NCI-H146 (cell line): ENCODE measurements at places on chromosomes 2 and 18.
A peak's percentile ranks its signal among the peaks of the same experiment; 100 is the strongest.

GRCh38 chr2:176395273-176395854 lies 126.1 kb downstream of the MTX2 start:
- DNase-seq: no peak

- DNase-seq: no peak
These were observed 765 bp upstream of the LHCGR start for GRCh38 chr2:48756289-48756688.

GRCh38 chr2:20622731-20623130 lies 28.2 kb downstream of the HS1BP3 start:
- DNase-seq: no peak

DNA sequence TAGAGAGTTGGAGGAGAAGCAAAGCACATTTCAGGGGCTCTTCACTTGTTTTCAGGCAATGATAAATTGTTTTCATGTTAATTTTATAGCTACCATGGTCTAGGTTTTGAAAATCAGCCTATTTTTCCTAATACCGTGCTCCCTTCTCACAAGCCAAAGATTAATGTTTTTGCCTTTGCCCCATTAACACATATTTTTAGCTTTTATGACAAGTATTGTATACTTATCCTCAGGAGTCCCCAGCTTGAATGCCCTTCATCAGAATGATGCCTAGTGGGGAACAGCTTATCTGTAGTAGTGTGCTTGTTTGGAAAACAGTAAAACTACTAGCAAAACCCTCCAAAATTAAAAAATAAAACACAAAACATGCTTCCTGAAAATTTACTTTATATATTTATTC lies 194.0 kb downstream of the LNPK start:
- no peak for DNase-seq

- no peak for DNase-seq
These were observed 1603.8 kb upstream of the ZEB2 start for GRCh38 chr2:146123714-146124113.

DNA sequence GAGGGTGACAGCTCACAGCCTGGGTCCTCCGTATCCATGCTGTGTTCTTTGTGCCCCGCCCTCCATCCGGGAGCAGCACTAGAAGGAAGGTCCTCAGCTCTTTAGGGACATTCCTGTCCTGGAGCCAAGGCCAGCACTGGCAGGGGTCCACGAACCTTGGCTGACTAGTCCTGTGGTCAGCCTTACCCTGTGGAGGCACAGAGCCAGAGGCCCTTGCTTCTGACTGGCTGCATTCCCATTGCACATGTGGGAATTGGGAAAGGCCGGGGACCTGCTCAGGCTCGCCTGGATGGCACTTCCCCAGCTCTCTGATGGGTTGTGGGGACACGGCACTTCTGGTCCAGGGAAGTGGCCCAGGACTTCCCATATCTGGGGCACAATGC lies 24.9 kb upstream of the RHOB start:
- DNase-seq: no peak

DNA sequence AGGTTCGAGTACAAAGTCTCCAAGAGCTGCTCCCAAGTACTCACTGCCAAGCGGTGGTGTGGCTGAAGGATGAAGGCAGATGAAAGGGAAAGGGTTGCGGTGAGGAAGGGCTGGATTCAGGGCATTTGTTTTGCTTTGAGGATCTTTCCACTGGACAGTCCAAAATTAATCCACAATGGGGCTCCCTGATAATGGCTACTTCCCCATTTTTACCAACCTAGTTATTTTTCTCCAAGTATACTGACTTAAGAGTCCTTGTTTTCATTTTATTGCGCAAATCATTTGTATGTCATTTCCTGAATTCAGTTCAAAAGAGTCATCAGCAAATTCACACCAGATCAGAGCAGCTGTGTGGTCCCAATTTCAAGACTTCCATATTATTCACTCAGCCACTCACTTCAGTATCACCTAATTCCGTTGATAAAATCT lies 464 bp upstream of the SESTD1 start:
- DNase-seq: no peak

GRCh38 chr18:79185648-79186047 lies 116.5 kb downstream of the ATP9B start:
- peak; percentile 72 for DNase-seq

DNA sequence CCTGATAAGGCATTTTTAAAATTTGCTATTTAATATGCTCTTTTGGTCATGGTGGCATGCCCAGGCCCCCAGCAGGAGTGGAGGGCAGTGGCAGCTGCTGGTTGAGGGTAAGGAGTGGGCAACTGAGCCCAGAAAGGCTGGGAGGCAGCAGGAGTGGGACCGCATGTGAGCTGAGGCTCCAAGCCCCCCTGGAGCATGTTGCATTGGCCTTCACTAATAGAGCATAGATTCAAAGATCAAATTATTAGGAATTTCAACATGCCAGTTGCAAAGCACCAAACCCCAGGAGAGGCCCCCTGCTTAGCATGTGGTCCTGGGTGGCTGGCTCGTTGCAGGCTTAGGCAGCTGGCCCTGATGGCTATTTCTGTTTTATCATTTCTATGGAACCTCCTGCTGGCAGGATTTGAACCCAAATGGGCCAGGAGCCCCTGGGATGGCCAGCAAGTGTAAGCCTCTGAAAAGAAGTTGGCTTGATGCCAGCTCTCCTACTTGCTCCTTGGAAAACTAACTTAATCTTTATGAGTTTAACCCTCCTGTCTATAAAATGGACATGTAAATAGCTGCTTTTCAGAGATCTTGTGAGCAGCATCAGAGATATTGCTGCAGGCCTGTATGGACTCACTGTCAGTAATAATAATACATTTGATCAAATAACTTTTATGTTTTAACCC lies 42.1 kb upstream of the TMEM131 start:
- peak; percentile 11 for DNase-seq

DNA sequence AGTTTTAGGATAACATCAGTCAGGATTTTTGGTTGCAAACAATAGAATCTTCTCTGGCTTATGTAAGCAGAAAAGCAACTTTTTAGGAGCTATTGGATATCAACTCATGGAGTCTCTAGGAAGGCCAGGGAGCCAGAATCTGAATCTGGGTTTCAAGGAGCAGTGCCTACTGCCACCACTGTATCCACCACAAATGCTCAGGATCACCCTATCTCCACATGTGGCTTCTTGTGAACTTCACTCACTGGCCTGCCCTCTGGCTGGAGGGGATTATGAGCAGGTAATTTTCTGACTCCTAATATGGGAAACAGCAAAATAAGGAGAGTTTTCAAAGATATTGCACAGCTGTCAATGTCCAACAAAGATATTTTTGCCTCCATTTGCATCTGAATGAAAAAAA lies 142.9 kb downstream of the PKP4 start:
- DNase-seq: no peak

DNA sequence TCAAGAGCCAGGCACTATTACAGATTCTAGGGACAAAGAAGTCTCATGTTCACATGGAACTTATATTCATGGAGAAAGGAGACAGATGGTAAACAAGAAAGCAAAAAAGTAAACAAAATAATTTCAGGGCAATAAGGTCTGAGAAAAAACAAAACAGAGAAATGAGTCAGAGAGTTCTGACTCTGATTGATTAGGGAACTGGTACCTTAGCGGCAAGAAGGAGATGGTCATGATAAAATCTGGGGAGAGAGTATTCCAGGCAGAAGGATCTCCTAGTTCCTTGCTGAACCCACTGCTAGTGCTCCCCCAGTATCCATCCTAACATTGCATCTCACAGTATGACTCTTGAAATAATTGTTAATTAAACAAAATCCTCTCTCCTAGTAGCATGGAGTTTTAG lies 161.8 kb upstream of the KLF7 start:
- DNase-seq: no peak

DNA sequence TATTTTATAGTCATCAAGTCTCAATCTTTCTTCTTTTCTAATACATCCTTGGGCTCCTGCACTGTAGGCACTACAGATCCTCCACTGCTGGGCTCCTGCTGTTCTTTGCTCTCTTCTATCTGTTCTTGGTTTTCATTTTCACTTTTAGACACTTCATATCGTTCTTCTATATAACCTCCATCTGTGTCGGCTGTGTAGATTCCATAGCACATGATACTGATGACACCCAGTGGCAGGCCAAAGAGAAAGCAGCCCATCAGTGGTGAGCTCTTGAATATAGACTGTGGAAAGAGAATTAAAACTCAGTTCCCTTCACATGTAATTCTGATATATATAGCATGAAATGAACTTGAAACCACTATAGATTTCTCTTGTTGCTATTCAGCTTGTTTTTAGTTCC lies 38.0 kb downstream of the TMX3 start:
- DNase-seq: no peak

DNA sequence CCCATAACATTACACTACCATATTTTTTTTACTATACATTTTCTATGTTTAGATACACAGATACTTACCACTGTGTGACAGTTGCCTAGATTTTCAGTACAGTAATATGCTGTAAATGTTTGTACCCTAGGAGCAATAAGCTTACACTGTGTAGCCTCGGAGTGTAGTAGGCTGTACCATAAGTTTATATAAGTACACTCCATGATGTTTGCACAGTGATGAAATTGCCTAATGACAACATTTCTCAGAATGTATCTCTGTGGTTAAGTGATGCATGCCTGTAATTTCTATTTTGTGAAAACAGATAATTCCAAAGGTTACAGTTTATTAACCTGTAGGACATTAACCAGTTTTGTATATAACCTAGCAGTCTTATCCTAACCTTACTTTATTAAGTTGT lies 128.1 kb upstream of the RBMS1 start:
- DNase-seq: no peak

GRCh38 chr2:33168922-33169321 lies 222.2 kb downstream of the LTBP1 start:
- DNase-seq: no peak

- DNase-seq: no peak
These were observed 801.8 kb downstream of the CCDC85A start for GRCh38 chr2:56985609-56986008.

GRCh38 chr2:234571620-234572407 lies 74.9 kb upstream of the ARL4C start:
- DNase-seq: no peak

DNA sequence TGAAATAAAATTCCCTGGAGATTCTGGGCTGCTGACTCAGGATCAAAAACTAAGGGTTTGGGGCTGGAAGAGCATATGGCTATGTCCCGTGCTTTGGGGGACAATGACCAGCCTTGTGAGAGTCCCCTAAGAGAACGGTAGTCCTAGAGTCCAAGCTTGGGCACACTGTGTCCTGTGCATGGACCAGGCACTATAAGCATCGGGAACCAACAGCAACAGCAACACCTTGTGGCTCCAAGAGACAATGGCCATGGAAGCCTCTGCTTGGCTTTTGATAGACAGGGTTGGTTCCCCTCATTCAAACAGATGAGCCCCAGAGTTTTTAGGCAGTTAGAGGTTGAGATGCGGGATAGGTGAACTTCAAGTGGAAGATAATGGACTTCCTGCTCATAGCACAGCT lies 294.4 kb upstream of the CHAC2 start:
- DNase-seq: peak; percentile 72

- no peak for DNase-seq
These were observed 148.7 kb downstream of the CTIF start for GRCh38 chr18:48687346-48688042.

DNA sequence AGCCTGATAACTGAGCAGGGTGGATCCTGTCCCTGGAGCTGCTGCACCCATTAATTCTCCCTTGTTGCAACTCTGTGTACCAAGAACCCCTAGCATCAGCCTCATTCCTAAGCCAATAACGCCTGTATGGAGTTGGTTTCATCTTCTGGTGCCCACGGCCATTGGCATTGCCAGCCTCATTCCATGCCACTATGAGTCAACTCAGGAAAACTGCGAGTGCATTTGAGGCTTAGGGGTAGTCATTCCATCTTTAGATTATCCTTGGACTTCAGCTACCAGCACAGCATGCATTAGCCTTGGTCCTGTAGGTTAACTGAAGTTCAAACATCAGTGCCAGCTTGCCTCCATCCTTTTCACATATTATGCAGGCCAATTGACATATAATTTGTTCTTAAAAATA lies 1.4 kb upstream of the TRIM54 start:
- no peak for DNase-seq

DNA sequence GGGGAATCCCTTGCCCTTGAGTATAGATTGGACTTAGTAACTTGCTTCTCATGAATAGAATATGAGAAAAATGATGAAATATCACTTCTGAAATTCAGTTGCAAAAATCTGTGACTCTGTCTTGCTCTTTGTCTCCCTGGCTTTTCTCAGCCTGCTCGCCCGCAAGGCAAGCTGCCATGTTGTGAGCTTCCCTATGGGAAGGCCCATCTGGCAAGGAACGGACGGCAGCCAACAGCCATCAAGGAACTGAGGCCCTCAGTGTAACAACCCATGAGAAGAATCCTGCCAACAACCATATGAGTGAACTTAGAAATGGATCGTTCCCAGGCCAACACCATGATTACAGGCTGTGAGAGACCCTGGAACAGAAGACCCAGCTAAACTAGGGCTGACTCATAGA lies 58.4 kb upstream of the PGAP1 start:
- no peak for DNase-seq

DNA sequence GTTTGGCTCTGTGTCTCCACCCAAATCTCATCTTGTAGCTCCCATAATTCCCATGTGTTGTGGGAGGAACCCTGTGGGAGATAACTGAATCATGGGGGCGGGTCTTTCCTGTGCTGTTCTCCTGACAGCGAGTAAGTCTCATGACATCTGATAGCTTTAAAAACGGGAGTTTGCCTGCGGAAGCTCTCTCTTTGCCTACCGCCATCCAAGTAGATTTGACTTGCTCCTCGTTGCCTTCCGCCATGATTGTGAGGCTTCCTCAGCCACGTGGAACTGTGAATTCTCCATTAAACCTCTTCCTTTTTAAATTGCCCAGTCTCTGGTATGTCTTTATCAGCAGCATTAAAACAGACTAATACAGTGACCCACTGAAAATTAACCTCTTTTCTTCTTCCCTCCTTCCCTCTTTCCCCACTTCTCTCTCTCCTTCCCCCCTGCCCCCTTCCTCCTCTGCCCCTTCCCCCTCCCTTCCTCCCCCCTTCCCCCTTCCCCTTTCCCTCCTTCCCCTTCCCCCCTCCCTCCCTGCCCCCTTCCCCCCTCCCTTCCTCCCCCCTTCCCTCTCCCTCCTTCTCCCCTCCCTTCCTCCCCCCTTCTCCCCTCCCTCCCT lies 818.8 kb downstream of the SLC4A3 start:
- no peak for DNase-seq

DNA sequence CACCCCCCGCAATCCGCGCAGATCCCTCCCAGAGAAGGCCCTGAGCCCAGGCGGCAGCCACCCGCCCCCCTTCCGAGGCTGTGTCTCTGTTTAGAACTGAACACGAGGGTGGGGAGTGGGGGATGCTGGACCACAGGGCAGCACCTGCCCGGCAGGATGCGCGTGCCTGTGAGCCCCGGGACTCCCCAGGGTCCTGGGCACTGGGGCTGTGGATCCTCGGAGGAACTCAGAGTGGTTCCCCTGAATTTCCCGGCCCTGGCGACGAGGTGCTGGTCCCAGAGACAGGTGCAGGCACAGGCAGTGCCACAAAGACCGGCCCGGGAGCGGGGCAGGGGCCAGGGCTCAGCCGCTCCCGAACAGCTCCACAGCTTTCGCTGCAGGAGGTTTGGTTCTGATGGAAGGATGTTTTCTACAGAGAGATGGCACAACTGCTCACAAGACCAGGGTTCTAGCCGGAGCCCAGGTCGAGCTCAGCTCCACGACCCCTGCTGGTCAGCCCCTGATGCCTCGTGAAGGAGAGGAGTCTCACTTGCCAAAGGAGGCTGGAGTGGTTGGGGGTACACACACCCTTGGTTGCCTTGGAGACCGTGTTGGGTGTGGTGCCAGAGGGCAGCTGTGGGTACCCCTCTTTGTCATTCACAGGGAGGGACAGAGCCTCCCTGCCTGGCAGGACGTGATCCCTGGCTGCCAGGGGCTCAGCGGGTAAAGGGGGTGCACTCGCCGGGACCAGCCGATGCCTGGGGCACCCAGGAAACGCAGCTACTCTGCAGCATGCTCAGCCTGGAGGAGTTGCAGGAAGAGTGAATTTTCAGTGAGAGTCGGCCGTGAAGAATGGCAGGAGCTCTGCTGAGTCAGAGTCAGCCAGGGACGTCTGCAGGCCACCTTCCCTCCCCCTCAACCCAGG lies 4.4 kb upstream of the NEU4 start:
- no peak for DNase-seq
